ENCODE measurements at places on chromosomes 5 and 9.
A peak's percentile ranks its signal among the peaks of the same experiment; 100 is the strongest.

- no peak for DNase-seq
Observed at GRCh38 chr9:3479514-3480352, 46.1 kb downstream of the RFX3 start.

- no peak for DNase-seq
Observed at GRCh38 chr9:33426843-33427293, 20.5 kb downstream of the AQP3 start.

GRCh38 chr5:144131261-144131660 lies 39.2 kb downstream of the YIPF5 start:
- no peak for DNase-seq

- DNase-seq = no peak
Observed at GRCh38 chr5:130109152-130109551, 204.9 kb downstream of the CHSY3 start.

GRCh38 chr5:175001876-175002645 lies 277.7 kb downstream of the MSX2 start:
- DNase-seq = peak; percentile 17

GRCh38 chr5:52870448-52870847 lies 82.7 kb downstream of the ITGA1 start:
- no peak for DNase-seq

- no peak for DNase-seq
Observed at GRCh38 chr5:138559937-138560336, 15.3 kb downstream of the HSPA9 start.

DNA sequence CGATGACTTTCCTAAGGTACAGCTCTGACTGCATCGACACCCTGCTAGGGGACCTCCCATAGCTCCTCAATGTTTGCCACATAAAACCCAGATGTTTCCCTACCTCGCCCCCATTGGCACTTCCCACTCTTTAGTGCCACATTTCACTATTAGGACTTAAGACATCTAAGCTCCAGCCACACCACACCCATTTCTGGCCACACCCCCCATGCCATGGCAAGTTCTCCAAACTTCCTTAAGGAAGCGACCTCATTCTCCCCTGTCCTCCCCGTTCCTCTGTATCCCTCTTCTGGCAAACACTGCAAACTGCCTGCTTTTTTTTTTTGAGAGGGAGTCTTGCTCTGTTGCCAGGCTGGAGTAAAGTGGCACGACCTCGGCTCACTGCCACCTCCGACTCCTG lies 62.9 kb downstream of the USP20 start:
- no peak for DNase-seq

- DNase-seq = no peak
Observed at GRCh38 chr5:58855851-58856739, 273.2 kb downstream of the RAB3C start.

DNA sequence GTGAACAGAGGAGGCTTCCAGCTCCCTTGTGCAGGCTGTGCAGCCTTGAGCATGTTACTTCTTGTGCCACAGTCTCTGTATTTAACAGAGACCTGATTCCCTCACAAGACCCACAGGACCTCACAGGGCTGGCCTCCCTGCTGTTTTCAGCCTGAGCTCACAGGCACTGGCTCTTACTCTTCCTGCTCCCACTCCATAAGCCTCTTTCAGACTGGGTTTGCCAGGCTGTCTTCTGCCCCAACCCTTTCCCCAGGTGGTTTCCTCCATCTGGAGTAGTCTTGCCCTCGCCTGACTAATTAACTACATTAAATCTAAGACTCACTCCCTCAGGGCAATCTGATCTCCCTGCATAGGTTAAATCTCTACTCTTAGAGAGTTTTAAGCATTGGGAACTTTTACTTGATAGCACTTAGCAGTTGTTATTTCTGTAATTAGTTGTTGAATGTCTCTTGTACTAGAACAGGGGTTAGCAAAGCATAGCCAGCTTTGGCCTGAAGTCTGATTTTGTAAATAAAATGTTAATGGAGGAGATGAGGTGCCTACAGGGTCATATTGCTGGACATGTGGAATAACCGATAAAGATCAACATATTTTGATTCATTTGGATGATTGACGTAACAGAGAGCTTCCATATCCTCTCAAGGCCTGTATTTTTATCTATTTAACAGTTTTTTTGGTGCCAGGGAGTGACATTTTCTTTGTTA lies 28.6 kb upstream of the SPATA31E1 start:
- DNase-seq = no peak

- DNase-seq = no peak
Observed at GRCh38 chr9:5493679-5494511, 16.4 kb upstream of the PDCD1LG2 start.

DNA sequence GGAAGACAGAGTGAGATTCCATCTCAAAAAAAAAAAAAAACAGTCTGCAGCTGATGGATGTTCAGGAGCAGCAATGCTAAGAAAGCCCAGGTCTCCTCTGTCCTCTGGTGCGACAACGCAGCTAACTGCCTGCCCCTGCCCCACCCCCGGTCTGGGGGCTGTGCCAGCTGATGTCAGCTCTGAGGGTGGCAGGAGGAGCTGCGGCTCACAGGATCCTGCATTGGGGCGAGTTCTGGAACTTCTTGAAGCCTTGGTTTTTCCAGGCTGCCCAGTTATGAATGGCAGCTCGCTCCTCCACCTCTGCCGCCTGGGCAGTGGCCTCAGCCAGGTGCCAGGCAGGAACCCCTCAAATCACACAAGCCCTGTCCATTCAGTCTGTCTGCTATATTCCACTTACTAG lies 113.5 kb downstream of the ROR2 start:
- no peak for DNase-seq

- DNase-seq = no peak
Observed at GRCh38 chr9:134600371-134600770, 41.2 kb upstream of the COL5A1 start.

DNA sequence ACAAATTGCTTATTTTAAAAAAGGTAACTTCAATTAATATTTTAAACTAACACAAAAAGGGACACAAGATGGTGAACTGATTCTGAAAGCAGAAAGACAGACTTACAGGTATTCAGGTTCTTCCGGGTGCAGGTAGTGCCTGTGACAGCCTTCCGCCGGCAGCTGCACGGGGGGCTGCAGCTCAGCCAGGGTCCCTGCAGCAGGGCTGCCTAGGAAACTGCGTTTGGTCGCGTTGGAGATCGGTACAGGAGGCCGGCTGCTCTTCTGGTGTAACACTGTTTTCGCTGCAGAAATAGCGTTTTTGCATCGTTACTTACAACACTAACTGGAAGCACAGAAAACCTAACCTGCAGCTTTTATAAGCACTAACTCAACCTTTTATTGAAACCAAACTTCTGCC lies 80.0 kb downstream of the CAMSAP1 start:
- no peak for DNase-seq

DNA sequence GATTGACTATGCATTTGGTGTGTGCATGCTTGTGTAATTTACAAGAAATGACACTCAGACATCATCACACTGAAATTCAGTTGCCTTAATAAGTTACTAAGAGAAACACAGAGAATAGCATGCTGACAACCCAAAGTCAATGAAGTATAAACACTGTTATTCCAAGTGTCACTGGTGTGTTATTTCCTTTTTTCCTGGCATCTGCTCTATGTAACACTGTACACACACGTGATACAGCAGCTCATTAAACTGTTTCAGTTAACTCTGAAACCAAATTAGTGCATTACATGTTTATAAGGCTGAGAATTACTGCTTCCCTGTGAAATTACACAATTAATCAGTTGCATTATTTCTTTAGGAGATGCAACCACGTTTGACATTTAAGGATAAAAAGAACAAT lies 252.7 kb downstream of the EFNA5 start:
- DNase-seq = no peak

- no peak for DNase-seq
Observed at GRCh38 chr5:115530426-115530825, 14.1 kb downstream of the FEM1C start.

- DNase-seq = no peak
Observed at GRCh38 chr9:128809036-128809599, 9.2 kb upstream of the ENDOG start.

DNA sequence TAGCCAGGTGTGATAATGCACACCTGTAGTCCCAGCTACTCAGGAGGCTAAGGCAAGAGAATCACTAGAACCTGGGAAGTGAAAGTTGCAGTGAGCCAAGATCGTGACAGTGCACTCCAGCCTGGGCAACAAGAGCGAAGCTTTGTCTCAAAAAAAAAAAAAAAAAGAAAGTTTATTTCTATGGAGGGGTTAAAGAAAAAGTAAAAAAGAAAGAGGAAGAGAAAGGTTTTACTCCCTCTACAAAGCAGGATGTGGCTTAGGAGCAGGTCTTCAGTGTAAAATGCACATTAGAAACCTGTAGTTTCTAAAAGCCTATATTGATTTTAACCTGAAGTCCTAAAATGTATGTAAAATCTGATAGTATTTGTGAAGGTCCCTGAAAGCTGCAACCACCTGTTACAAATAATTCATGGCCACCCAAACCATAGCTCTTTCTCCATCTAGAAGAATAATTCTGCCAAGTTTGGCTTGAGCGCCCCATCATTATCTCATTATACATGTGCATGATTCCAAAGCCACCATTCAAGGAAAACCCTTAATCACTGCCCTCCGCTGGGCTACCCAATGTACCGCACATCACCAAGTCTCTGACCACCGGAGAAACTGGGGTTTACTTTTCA lies 3.4 kb downstream of the FNBP1 start:
- no peak for DNase-seq
